ENCODE measurements at places on chromosomes 12 and 14.
A peak's percentile ranks its signal among the peaks of the same experiment; 100 is the strongest.

- DNase-seq, result no peak
Measured at GRCh38 chr14:30419037-30419436, 139.9 kb upstream of the G2E3 start.

- no peak for DNase-seq
Measured at GRCh38 chr12:131074221-131075083, 120.7 kb downstream of the ADGRD1 start.

- no peak for DNase-seq
Measured at GRCh38 chr12:98110536-98110935, 404.9 kb upstream of the TMPO start.

DNA sequence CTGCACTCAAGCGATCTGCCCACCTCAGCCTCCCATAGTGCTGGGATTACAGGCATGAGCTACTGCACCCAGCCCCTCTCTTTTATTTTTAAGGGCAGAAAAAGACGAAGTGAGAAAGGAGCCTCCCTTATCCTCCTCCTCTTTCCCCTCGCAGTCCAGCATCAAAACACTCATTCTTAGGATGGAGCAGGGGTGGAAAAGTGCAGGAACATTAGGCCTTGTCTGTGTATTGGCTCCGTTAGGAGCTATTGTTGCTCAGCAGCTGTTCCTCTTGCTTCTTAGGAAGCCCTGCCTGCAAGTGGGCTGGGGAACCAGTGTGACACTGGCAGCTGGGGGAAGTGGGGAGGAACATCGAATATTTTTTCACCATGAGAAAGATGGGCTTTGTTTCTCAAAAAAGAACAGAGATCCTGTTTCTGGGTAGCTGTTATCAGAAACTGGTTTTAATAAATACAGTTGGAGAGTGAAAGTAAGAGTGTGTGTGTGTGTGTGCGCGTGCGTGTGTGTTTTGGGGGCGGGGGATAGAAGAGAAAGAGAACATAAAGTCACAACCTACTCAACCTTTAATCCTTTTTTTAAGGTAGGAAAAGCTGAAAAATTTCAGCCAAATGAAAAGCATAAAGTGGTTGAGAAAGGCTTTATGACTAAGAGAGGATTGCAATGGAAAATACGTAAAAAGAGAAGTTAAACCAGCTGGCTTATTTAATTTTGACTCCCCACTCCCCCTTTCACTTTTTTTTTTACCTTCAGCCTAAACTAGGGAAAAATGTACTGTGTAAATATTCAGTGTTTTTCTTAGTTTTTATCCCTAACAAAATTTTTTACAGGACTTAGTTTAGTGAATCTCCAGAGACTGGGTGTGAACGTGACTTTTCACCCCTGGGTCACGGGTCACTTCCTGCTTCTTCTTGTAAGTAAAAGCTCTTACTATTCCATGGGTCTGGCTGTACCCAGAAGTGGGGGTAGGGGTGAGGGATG, 197.2 kb upstream of the PLEKHG7 start:
- no peak for DNase-seq

DNA sequence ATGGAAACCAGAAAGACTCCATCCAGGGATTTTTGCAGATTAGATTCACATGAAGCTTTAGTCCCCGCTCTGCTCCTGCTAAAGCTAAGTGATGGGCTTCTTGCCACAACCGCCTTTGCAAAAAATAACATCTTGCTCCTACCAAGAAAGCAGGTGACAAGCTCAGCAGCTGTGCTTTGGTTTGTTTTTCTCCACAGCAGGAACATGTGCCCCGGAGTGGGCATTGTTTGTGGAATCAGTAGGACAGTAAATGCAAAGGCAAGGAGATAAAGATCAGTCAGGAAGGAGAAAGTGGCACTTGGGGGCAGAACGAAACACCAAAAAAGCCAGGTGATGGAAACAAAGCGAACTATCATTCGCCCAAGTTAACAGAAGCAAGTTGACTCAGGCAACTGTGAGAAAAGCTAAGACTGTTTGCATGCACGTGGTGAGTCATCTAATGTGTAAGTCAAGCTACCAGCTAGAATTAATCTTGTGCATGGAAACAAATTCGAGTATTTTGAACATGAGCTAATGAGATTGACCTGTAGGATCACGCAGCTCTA, 165.5 kb upstream of the PLXNC1 start:
- no peak for DNase-seq

DNA sequence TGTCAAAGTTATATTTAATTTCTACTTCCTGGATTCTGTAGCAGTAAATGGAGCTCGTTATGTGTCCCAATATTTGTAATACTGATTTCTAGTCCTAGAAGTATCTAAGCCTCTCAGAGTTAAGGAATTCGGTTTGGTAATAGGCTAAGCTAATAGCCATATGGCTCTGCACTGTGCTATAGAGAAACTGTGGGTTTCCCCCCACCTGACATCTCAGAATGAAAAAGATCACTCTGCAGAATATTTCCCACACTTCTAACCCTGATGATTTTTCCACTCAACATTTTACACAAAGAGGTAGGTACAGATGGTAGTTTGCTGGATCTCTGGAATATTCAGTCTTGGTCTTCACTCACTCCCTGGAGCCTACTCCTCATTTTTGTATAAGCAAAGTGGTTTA, 71.2 kb downstream of the BORCS5 start:
- no peak for DNase-seq

DNA sequence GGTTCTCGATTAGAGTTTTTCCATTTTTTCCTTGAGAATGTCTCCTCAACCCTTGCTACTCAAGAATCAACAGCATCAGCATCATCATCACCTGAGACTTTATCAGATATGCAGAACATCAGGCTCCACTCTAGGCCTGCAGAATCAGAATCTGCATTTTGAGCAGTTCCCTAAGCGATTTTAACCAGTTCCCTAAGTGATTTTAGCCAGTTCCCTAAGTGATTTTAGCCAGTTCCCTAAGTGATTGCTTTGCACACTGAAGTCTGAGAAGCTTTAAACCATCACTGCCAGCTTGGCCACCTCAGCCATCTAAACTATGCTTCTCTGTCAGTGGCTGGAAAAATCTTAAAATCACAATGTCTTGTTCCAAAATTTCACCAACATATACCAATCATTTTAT, 29.4 kb upstream of the SLC38A1 start:
- no peak for DNase-seq

DNA sequence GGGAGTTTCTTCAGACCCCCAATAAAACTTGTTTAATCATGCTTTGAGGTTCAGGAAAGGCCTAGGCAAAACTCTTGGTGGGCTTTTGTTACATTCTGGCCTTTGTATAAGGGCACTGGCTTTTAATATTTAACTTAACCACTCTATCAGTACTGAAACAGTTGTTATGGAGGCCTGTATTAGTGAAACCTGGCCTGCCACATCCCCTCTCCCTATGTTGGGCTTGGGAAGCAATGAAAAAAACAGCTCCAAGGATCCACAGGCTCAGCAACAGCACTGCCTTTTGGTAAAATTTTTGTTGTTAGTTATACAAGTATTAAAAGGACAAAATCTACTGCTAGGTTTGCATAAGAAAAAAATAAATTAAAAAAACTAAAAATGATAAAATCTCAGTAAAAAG, 10.7 kb downstream of the SOAT2 start:
- DNase-seq, result no peak

DNA sequence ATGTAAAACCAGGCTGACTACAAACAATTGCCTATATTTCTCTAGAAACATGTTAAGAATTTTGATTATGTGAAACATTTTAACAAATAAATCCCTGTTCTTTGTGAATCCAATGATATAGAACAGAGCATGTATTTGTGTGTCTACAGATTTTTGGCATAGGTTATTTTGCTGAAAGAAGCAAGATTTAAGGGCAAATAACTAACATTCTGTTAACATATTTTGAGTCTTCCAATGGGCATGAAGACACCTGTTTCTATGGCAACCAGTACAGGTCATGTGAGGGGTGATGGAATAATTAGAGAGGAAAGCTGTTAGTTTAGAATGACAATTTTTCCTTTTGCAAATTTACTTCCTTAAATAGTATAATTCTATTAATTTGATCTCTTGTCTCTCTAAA, 8.8 kb downstream of the ART4 start:
- no peak for DNase-seq

GRCh38 chr12:56716458-56716857, 8.6 kb downstream of the NACA start:
- no peak for DNase-seq

- DNase-seq, result no peak
Measured at GRCh38 chr14:85387181-85387580, 142.8 kb upstream of the FLRT2 start.

- DNase-seq, result peak; percentile 80
Measured at GRCh38 chr14:95515596-95516552, 576 bp downstream of the SYNE3 start.

Data from BE2C (cell line).